ENCODE measurements at places on chromosomes 1 and 21. TPM values are rescaled to one million over a fixed set of nuclear protein-coding genes. Genes with fewer than 3 reads are reported as not detected.

The SUSD4 gene
- total RNA-seq, result 3.9 TPM

GRCh38 chr1:205597691-205598314 is 34.0 kb downstream of the ELK4 start:
- no peak overlapping the region for H3K27ac ChIP-seq
- H3K36me3 ChIP-seq, result no peaks in the 10 kb centered on the region
- H3K4me3 ChIP-seq, result no peak overlapping the region
- DNase-seq, result no peak

DNA sequence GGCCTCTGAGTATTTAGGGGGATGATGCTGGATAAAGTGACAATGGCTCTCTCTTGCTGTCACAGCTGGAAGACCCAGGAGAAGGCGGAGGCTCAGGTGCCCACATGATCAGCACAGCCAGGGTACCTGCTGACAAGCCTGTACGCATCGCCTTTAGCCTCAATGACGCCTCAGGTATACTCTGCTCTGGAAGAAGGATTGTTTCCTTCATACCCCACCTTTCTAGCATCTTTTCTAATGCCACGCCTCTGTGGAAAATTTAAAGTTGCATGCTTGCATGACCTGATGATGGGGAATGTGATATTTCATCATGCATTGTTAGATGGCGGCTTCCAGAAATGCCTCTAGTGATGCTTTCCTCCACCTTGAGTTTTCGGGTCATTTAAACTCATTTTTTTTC is 2.8 kb downstream of the MAP3K7CL start:
- peaks cover 23% of the 10 kb centered on the region for H3K4me1 ChIP-seq
- no peak overlapping the region for H3K4me3 ChIP-seq
- DNase-seq, result no peak
- H3K36me3 ChIP-seq, result no peaks in the 10 kb centered on the region
- no peak overlapping the region for H3K27ac ChIP-seq
- no peaks in the 10 kb centered on the region for H3K27me3 ChIP-seq

- no peak overlapping the region for H3K4me3 ChIP-seq
- H3K27ac ChIP-seq, result no peak overlapping the region
- no peaks in the 10 kb centered on the region for H3K27me3 ChIP-seq
Observed at GRCh38 chr1:8777867-8778266, 39.6 kb downstream of the RERE start.

The TEX50 gene
- not detected for total RNA-seq

The PIK3CD gene
- total RNA-seq, result 7.1 TPM
